ENCODE measurements at places on chromosomes 1 and 21.

DNA sequence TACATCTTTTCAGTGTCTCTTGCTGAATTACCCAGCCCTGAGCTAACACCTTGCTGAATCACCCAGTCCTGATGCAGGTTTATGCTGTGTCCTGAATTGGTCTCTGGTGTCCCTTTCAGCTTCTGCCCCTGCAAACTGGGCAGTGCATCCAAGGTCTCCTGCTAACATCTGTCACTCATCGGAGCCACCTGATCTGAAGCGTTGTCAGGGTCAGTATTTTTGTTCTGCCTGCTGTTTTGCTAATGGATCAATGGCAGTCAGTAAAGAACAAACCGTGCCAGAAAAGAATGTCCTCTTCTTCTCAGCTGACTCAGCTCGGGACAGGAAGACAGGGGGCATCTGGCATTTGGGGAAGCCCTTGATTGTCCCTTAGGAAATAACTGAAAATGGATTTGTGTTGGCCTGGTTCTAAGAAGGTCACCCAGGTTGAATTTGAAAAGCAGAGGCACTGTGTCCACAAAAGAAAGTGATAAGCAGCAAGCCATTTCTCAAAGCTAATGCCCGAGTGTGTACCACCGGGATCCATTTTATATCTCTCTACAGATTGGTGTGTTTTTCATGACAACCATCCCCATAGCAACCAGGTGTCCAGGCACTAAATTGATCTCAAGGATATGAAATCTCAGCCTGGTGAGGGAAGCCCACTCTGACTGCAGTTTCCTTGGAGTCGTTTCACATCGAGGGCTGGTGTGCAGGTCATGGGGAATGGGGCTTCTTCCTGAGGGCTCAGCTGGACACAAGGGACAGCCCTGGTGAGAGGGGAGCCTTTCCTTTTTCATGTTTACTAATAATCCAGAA is 109.7 kb upstream of the IRF2BP2 start:
- no peak for DNase-seq

DNA sequence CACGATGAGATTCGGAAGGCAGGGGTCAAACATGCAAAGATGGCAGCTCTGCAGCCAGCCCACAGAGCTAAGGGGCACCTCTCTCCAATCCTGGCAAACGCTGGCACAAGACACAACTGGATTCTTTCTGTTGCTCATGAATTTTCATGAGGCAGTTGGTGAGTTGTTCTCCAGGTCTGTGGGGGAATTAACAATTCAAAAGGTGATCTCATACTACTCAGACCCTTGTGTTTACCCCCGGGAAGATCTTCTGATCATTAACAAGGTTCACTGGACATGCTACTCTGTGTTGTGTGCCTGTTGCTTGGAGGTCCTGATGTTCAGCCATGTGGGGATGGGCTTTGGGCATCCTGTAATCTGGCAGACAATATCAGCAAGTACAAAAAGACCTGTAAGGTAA is 128.9 kb downstream of the HHAT start:
- DNase-seq, result no peak

DNA sequence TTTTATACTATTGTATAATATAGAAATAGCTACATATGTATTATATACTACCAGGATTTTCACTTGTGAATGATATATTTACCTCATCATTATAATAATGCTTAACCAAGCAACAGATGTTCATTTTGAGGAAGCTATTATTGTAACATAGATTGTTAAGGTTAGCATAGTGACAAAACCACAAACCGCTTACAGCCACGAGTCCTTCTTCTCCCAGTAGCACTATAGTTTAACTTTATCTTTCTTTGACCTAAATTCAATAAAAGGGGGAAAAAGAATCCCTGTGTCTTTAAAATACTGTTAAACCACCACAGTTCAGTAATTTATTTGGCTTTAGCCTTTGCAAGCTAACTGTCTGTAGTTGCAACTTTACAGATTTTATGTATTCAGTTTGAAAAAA is 1039.4 kb upstream of the B3GALT2 start:
- DNase-seq, result no peak

- DNase-seq, result no peak
These were observed 160.7 kb upstream of the KLHDC7A start for GRCh38 chr1:18320051-18320450.

- DNase-seq, result no peak
These were observed 220.3 kb upstream of the LYPLAL1 start for GRCh38 chr1:218953386-218953785.

DNA sequence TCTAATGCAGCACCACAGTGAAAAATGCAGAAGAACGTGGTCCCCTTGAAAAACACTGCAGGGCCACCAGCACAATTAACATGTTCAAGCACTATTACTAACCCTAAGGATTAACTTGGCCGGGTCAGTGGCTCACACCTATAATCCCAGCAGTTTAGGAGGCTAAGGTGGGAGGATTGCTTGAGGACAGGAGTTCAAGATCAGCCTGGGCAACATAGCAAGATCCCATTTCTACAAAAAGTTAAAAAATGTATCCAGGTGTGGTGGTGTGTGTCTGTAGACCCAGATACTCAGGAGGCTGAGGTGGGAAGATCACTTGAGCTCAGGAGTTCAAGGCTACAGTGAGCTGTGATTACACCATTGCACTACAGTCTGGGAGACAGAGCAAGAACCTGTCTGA is 2.9 kb downstream of the ARNT start:
- DNase-seq, result no peak

DNA sequence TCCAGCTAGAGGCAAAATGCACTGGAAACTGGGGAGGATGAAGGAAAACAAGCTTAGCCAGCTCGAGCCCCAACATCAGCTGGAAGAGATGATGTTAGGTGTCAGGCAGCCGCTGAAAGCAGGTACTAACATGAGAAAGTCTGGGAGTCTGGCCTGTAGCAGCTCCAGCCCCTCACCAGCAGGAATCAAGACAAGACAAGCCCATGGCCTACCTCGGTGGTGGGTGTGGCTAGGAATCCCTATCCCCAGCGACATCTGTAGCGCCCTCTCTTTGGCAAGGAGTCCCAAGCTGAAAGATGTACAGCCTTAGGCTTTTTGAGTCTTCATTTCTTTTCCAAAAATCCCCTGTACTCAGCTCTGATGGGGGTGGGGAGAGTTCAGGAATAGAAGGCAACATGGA is 2.6 kb downstream of the DLGAP3 start:
- DNase-seq, result no peak

GRCh38 chr1:6858596-6858995 is 73.3 kb downstream of the CAMTA1 start:
- DNase-seq, result no peak

DNA sequence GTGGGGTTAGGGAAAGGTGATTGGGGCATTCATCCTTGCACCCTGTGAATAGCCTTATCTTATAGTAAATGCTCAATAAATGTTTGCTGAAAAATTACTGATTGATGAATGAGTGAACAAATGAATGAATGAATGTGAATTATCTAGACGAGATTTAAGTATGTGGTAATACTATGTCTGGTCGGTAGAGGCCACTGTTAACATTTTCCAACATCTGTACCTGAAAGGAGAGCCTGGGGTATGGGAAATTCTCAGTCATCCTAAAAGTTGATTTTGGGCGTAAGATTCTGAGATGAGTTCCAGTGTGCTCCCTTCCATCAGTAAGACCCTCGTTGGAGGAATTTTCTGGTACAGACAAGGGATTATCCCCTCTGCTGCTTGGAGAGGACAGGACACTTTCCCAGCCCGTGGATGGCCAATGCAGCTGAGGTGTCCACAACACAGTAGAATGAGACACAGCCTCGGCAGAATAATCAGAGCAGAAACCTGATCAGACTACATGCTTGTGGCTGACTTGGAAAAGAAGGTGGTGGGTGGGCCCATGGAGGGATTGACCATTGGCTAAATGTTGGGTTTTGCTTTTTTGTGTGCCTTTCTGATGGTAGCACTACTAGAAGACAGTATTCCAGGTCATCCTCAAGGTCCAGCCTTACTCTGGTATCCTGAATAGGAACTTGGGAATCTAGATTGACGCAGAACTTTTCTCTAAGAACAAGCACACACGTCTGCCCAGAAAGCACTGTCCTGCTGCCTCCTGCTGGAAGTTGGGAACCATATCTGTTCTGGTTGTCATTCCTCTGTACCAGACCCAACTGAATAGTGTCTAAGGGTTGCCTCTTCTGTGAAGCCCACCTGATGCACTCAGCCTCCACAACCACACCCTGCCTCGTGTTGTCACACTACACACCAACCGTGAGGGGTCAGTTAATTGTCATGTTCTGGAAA is 262.0 kb downstream of the TNR start:
- no peak for DNase-seq

DNA sequence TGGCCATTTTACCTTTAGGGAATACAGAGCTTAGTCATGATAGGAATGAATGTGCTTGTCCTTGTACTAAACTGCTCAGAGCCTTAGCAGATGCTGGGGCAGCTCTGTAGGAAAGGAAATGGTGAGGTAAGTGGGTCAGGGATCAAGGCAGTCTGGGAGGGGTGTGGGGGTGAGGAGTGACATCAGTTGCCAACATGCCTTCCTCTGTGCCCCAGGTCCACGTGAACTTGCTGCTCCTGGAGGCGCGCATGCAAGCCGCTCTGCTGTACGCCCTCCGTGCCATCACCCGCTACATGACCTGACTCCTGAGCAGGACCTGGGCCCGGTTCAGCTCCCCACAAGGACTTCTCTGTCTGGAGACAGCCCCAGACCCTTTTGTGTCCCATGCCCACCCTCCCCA is 21.2 kb downstream of the SESN2 start:
- no peak for DNase-seq

DNA sequence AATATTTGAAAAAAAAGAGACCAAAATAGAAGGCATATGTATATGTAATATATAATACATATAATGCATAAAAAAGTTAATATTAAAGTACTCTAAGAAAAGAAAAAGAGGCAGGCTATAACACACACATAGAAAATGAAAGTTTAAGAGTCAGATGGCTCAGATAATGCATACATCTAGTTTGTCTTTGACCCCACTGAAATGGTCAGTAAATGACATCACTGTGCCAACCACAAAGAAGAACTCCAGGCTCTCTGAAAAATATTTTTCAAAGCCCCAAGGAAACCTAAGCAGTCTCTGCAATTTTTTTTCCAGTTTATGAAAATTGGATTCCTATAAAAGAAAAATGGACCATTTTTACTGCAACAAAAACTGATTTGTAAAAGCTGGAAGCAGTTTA is 55.4 kb upstream of the SCYL3 start:
- DNase-seq, result no peak

- DNase-seq, result no peak
These were observed 2.1 kb downstream of the CAPZB start for GRCh38 chr1:19483261-19483660.

DNA sequence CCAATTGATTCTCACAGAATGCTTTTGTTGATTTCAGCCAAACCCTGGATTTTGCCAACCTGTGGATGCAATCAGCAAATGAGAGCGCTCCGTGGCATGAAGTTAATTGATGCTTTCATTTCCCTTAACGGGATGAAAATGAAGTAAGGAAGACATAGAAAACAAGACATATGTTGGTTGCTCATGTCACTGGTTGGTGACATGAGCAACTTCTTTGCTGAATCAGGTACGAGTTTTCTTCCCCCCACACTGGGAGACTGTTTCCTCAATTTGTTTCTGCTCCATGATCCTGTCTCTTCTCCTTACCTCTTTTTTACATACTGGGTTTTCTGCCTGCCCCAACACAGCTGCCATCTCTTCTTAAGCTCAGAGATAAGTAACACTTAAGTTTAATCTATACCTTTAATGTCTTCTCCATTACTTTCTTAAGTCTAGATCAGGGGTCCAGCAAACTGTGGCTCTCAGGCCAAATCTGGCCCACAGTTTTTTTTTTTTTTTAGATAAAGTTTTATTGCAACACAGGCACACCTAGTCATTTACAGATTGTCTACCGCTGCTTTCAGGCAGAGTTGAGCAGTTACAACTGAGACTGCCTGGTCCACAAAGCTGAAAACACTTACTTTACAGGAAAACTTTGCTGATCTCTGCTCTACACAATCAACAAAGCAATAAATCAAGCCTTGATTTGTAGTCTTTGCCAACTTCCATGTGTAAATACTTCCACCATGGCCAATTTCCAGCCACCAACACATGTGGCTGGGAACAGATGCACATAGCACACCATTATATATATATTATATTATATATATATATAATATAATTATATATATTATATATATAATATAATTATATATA is 13.3 kb downstream of the GPR157 start:
- no peak for DNase-seq

DNA sequence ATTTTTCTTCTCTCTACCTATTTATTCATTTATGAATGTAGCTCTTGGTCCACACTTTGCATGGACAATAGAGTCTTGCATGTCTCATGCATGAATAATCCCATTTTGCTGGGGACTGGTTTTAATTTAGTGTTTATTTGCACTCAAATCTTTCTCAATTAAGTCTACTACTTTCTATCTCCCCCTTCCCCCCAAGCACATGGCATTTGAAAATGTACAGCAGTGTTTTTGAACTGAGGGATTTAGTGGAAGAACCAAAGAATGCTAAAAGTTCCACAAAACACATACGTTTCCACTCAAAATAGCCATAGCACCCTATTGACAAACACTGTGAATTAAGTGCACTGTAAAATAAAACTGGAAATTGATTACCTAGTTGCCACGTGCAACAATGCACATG is 119.5 kb upstream of the USH2A start:
- no peak for DNase-seq

DNA sequence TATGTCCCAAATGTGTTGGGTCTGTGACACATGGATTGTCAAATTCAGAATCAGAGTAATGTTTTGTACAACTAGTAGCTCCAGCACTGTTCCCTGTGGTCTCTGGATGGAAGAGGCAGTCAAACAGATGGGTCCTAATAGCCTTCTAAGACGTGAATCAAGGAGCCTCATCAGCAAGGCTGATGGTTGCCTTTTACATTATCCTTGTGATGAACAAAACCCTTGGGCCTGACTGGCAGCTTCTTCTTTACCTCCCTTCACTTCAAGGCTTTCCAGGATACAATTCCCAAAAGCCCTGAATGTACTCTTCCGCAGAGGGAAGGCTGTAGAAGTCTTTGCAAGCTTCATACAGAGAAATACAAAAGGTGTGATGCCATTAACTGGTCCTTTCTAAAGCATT is 633.3 kb downstream of the USP25 start:
- no peak for DNase-seq

GRCh38 chr21:41009398-41010100 is 158.4 kb upstream of the BACE2 start:
- no peak for DNase-seq

GRCh38 chr1:204157962-204158361 is 6.1 kb upstream of the ETNK2 start:
- DNase-seq, result no peak

GRCh38 chr1:13593511-13594131 is 10.0 kb downstream of the PDPN start:
- DNase-seq, result no peak

DNA sequence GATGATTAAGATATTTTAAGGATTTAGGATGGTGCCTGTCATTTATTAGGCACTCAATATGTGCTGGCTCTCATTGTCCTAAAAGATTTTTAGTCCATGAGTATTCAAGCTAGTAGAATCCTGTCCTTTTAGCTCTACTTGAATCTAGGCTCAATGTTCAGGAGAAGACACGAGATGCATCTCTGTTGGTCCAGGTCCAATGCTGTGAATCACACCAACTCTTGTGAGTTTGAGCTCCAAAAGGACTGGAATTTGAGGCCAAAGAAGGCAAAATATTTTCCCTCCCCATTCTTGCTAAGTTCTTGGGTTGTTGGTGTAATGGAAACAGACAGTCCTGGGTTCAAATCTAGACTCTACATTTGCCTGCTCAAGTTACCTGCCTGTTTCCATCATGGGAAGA is 1.4 kb upstream of the PODN start:
- no peak for DNase-seq

Measured in activated T-helper 9 cell treated with anti-CD3 and anti-CD28 coated beads, Interleukin-2, amount 50 U/mL, for 16 hours (primary cell).